ENCODE measurements at places on chromosomes 6 and 20.

GRCh38 chr20:15455279-15455678 lies 1117.9 kb upstream of the FLRT3 start:
- DNase-seq = no peak

GRCh38 chr6:34617231-34617630 lies 61.1 kb upstream of the SPDEF start:
- DNase-seq = no peak

DNA sequence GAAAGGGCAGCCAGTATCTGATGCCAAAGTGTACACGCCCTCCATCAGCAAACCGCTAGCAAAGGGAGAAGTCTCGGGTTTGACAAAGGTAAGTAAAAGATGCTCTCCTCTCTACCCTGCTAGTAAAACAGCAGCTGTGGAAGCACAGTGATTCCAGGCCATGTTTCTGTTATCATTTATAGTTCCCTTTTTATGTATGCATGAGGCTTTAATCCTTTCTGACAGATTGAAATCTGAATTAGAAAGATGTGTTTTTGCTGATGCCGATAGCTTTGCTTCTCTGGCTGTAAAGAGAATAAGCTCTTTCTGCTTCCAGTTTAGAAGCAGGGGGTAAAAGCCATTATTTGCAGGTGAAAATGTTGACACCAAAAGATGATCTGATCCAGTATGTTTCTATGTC lies 392.4 kb upstream of the SOX4 start:
- DNase-seq = no peak

DNA sequence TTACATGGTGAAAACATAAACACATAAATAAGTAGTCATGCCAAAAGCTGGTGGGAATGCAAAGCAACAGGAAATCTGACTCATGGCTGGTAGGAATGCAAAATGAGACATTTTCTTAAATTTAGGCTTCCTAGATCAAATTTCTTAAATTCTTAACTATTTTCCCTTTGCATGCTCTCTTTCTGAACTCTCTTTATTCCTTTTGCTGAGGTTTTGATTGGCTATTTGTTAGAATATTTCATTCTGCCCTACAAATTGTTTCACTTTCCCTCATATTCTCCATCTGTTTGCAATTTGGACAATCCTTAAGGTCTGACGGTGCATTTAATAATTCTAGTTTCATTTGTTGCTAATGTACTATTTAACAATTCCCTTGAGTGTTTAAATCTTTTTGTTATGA lies 437.5 kb upstream of the RGS17 start:
- no peak for DNase-seq

DNA sequence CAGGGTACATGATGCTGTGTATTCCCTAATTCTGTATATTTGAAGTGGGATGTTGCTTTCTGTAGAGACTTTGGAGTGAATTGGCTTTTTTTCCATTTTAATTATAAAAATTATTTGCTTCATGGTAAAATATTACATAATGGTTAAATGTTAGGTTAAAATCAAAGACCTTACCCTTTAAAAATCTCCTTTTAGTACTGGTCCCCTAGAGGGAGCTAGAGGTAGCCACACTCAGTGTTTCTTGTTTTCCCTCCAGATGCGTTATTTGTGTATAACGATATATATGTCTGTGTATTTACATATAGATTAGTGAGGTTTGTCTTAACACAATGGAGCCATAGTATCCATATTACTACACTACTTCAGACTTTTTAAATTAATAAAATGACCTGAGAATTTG lies 146.7 kb downstream of the PLCB4 start:
- DNase-seq = no peak

DNA sequence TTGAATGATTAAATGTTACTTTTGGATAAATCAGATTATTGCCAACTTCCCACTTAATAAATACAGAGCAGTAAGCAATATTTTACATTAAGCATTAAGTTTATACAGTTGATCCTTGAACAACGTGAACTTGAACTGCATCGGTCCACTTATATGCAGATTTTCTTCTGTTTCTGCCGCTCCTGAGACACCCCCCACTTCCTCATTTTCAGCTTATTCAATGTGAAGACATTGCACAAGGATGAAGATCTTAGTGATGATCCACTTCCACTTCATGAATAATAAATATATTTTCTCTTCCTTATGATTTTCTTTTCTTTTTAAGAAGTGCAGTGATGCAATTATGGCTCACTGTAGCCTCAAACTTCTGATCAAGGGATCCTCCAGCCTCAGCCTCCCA lies 167.2 kb downstream of the LINC00237 start:
- no peak for DNase-seq

DNA sequence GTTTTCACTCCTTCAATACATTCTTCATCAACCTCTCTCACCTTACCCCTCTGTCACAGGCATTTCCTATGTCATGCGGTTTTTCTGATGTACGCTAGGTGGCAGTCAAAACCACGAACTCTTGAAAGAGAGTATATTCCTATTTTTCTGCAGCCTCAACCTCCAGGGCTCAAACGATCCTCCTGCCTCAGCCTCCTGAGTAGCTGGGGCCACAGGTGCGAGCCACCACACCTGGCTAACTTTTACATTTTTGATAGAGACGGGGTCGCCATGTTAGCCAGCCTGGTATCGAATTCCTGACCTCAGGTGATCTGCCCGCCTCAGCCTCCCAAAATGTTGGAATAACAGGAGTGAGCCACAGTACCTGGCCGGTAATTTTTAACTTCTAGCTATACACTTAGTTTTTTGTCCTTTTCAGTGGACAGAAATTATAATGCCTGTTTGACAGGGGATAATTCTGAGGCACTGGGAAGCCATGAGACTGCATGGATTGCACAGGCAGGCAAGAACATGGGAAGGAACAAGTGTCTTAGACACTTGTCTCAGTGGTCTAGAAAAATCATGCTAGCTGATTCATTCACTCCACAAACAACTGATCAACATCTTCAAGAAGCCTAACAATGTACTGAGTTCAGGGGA lies 22.5 kb upstream of the HFE start:
- DNase-seq = no peak

DNA sequence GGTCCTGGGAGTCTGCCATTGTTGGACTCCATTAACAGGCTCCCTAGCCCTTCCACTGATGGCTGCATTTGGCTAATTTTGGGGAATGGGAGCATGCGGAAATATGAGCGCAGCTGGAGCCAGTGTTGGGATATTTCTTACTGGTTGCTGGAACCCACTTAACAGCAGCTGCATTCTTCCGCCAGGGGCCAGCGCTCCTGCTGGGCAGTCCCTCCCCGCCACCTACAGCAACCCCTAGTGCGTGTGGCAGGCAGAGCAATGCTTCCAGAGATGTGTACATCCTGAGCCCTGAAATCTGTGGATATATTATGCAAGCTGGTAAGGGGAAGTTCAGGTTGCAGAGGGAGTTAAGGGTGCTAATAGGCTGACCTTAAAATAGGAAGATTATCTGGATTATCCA lies 16.4 kb downstream of the CST8 start:
- no peak for DNase-seq

- DNase-seq = no peak
Observed at GRCh38 chr6:155452576-155452975, 3.1 kb downstream of the NOX3 start.

GRCh38 chr6:169472786-169473416 lies 219.3 kb upstream of the THBS2 start:
- DNase-seq = no peak

GRCh38 chr6:41626917-41627316 lies 11.4 kb upstream of the MDFI start:
- DNase-seq = no peak

DNA sequence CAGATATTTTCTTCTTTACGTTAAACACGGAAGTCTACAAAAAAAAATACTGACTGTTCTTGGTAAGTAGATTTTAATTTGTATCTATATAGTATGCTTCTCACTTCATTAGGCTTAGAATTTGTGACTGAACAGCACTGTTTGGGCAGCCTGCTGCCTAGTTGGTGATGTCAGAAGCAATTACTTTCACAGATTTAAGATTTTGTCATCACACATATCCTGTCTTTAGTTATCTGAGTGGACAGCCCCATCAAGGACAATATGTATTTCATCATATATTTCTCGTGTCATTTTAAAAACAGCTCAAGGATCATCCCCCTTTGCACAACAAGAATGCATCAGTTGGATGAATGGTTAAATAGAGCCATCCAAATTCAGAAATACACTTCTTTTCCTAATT lies 338.4 kb upstream of the CITED2 start:
- no peak for DNase-seq

- DNase-seq = no peak
Observed at GRCh38 chr6:17179530-17180073, 77.8 kb downstream of the STMND1 start.

- DNase-seq = no peak
Observed at GRCh38 chr6:146805546-146806325, 207.0 kb downstream of the ADGB start.

GRCh38 chr6:167806061-167806700 lies 20.5 kb upstream of the AFDN start:
- no peak for DNase-seq

GRCh38 chr20:23200413-23200812 lies 114.3 kb upstream of the CD93 start:
- no peak for DNase-seq

DNA sequence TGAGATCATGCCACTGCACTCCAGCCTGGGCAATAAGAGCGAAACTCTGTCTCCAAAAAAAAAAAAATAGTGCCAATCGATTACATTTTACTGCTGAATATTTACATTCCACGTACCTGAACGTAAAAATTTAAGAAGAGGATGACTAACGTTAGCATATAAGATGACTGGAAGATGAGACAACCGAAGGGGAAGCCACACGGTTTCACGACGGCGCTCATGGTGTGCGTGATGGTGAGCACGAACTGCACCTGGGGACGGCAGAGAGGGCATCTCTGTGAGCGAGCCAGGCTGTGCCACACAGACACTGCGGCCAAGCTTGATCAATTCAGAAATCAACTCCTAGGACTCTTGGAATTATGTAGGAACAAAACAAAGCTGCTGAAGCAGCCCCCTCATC lies 54.5 kb downstream of the ELOVL2 start:
- no peak for DNase-seq

- DNase-seq = no peak
Observed at GRCh38 chr6:68911811-68912210, 276.7 kb downstream of the ADGRB3 start.

DNA sequence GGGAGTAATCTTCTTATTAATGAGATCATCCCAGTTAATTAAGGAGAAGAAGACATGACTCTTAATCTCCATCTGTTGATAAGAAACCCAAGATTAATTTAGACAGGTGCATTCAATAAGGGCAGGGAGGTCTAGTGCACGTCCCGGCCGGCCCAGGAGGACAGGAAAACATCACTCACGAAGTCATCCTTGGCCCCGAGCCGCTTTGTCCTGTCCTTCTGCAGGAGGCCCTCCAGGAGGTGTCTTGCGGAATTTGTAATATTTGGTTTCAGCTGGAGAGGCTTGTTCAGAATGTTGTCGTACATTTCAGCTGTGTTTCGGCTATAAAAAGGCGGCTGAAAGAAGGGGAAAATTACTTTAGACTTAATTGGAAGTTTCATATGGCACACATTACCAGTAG lies 118.4 kb upstream of the SLC2A12 start:
- no peak for DNase-seq

- no peak for DNase-seq
Observed at GRCh38 chr20:11195169-11195568, 521.4 kb upstream of the JAG1 start.
